ENCODE measurements at places on chromosomes 7 and 10. TPM values are rescaled to one million over a fixed set of nuclear protein-coding genes. Genes with fewer than 3 reads are reported as not detected.

HTR5A gene
- total RNA-seq, result not detected

STYXL1 gene
- 35.3 TPM for total RNA-seq

SH2D4B gene
- total RNA-seq, result 0.27 TPM

ARID5B gene
- total RNA-seq, result 51.4 TPM

WBP1L gene
- 56.7 TPM for total RNA-seq

AOC1 gene
- not detected for total RNA-seq

NSUN5 gene
- 18.6 TPM for total RNA-seq

RTKN2 gene
- total RNA-seq, result 6.0 TPM

KAZALD1 gene
- 15.9 TPM for total RNA-seq

DNA sequence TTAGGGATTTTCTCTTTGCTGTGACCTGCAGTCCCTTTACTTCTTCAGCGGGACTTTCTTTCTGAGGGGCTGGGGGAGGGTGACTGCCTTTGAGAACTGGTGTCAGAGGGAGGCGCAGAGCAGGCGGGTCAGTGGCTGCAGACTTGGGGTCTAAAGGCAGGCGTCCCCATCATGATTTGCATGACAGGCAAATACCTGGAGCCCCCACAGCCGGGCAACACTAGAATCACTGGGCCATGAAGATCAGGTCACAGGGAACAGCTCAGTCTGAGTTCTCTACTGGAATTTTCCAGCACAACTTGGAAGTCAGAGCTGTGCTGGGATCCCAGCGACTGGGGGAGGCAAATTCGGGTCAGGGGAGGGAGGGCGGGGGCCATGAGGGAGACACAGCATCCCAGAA is 29.2 kb upstream of the PITRM1 start:
- no peak for DNase-seq

DNA sequence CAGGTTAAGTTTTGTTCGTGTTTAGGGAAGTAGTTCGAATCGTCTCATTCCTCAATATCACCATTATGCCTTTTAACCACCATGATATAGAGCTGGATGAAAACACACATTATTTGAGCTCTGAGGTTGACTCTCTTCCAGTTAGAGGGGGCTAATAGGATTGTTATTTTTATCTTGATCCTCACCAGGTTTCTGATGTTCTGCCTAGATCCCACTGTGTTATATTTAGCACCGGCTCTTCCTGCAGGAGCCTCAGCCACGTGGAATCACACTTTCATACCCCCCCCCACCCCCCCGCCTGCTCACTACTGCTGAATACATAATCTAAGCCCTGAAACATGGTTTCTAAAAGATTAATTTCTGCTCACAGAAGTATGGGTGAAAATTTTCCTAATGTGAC is 88.3 kb downstream of the NRCAM start:
- no peak for DNase-seq

DNA sequence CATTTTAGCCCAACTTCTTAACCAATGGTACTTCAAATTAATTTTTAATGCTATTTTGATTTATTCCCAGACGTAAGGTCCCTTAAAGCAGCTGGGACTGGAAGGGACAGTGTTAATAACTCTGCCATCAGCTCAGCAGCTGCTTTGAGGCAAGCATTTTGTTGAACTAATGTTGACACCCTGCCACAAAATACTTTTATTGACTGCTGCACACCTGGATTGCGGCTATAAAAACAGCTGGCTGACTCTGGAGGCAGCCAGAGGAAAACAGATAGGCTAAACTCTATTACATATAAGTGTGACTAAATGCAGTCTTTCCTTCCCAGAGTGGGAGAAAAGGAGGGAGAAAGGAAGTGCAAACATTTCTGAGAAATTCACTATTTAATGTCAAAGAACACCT is 77.6 kb downstream of the ETV1 start:
- DNase-seq, result no peak

DNA sequence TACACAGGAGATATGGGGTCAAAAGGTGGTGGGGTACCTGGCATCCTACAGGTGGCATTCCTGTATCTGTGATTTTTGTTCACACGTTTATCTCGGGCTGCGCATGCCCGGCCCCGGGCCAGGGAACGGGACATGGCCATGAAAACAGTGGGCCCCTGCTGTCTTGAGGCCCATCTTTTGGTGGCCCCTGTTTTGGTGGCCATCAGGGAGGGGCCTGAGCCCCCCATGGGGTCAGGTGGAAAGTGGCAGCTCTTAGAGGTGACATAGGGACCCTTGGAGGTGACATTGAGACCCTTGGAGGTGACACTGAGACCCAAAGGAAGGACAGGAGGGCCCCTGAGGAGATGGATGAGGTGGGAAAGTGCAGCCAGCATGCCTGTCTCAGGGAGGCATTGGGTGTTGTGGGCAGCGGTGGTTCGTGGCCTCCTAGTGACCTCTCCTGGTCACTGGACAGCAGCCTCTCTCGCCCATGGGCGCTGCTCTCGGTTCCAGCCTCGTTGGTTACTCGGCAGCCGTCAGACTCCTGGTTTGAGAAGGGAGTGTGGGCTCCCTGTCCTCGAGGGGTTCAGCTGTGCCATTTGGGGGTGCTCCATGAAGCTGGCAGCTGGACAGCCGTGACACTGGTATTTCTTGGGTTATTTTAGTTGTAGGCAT is 39.9 kb downstream of the INPP5A start:
- DNase-seq, result no peak

DNA sequence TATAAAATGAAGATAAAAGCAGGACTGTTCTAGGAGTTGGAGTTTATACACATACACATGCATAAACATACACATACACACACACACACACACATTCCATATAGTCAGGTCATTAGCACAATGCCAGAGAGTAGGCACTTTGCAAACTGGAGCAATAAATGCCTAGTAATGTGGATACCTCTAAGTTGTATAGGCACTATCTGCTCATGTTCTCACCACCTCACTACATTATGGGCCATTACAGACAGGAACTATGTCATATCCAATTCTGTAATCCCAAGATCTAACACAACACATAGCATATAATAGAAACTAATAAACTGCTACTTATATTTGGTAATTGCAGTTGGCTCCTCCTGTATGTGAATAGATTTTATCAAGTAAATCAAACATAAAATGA is 115.6 kb downstream of the GRM8 start:
- DNase-seq, result no peak

- DNase-seq, result no peak
Observed at GRCh38 chr10:34080485-34081346, 734.4 kb downstream of the PARD3 start.

GRCh38 chr10:121332829-121333765 is 265.1 kb downstream of the FGFR2 start:
- no peak for DNase-seq

GRCh38 chr10:106793617-106794016 is 370.9 kb downstream of the SORCS1 start:
- DNase-seq, result no peak

DNA sequence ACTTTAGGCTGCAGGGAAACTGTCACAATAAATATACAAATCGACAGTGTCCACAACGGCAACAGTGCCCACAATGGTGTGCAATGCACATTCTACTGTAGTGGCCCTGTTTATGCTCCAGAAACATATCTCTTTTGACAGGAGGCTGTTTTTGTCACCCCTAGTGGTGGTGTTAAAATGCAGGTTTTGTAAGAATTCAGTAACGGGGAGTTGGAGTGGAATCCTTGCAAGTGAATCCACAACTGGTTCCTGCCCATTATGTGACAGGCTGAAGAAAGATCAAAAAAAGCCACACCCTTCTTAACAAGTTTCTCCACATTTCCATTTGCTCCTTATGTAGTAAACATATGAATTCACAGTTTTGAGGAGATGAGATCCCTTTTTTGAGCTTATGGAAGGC is 58.5 kb downstream of the BEND7 start:
- DNase-seq, result no peak

- DNase-seq, result no peak
Observed at GRCh38 chr7:156155988-156156733, 343.9 kb upstream of the SHH start.

- no peak for DNase-seq
Observed at GRCh38 chr10:30447125-30447799, 13.3 kb downstream of the MAP3K8 start.

GRCh38 chr7:116812860-116813259 is 49.5 kb upstream of the CAPZA2 start:
- DNase-seq, result no peak

DNA sequence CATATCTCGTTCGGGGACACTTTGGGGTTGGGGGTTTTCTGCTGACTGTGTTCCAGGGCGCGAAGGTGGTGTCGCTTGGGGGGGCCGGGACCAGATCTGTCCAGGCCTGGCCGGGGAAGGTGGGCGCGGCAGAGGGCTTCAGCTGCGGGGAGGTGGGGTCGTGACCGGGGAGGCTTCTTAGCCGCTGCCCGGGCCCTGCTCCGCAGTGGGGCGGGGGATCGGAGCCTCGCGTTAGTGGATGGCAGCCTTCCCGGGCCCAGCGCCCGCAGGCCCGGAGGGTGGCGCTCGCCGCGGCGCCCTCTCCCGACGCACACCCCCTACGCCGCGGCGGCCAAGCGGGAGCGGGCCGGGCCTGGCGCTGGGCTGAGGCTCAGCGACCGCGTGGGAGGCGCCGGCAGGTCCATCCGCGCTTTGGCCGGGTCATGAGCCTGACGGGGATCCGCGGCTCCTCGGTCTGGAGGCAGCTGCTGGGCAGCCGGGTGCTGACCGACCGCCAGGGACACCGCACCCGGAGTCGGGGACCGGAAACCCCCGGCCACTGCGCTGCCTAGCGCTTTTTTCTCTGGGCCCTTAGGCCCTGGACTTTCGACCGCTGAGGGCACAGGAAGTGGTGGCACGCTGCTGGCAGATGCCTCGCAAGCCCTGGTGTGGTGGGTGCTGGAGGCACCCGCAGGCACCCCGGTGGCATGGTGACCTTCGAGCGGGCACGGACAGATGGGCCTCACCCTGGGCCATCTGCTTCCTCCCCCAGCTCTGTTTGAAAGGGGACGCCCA is 1.2 kb downstream of the AGAP3 start:
- DNase-seq, result no peak
